ENCODE measurements at places on chromosomes 16 and 17.
A peak's percentile ranks its signal among the peaks of the same experiment; 100 is the strongest.

- no peak for DNase-seq
Measured at GRCh38 chr16:71840052-71840451, 5.7 kb upstream of the ATXN1L start.

GRCh38 chr17:8060274-8060673 is 21.4 kb downstream of the ALOX15B start:
- DNase-seq: peak; percentile 59

- no peak for DNase-seq
Measured at GRCh38 chr17:31357091-31357490, 34.4 kb upstream of the RAB11FIP4 start.

DNA sequence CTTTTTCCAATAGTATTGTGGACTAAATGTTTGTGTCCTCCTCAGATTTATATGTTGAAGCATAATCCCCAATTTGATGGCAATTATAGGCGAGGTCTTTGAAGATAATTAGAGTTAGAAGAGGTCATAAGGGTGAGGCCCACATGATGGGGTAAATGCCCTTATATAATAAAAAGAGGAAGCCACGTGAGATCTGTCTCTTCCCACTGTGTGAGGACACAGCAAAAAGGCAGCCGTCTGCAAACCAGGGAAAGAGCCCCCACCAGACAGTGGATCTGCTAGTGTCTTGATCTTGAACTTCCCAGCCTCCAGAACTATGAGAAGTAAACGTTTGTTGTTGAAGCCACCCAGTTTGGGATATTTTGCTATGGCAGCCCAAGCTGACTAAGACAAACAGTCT is 76.0 kb downstream of the LYRM1 start:
- DNase-seq: no peak

DNA sequence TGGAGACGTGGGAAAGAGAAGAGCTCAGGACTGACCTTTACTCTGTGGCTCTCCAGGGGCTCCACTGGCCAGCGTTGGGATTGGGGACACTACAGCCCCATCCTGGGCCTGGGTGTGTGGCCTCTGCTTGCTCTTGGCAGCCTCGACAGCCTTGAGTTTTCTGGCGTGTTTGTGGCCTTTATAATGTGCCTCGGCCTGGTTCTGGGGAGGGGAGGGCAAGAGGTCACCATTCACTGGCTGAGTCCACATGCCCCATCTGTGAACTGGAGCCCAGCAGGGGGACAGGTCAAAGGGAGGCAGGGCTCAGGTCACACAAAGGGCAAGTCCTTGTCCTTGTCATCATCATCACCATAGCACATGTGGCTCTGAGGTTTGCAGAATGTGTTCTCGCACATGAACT is 11.7 kb downstream of the NKIRAS2 start:
- no peak for DNase-seq

DNA sequence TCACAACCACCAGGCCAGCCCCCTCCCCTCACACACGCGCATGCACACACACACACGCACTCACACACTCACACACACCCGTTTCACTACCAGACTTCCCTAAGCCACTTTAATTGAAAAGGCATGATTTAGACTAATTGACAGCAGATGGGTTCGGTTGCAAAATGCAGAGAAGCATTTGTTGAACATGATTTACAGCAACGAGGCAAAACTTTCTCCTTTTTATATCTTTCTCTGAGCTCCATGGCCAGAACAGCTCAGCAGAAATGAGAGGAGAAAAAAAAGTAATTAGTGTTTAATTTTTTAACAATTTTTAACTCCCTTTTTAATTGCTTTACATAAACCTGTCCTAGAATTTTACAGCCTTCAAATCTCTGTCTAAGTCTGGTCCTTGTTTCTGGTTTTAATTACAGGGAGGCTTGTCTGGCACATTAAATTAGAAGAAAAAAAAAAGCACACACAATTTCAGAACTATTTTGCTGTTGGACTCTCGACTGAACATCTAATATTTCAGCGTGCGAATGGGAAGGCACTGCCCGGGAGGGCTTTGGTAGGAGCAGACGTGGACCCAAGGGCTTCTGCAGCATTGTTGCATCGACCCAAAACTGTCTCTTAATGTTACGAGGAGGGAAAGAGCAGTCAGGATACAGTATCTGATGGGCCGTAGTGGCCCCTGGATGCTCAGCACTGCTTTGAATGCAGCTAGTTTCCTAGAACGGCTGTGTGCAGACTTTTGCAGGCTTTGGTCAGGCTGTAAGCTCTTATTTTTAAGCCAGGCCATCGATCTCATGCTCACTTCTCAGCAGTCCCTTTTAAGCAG is 255.9 kb downstream of the SOX9 start:
- DNase-seq: no peak

GRCh38 chr16:4743226-4743878 is 9.0 kb downstream of the DNAAF8 start:
- no peak for DNase-seq

DNA sequence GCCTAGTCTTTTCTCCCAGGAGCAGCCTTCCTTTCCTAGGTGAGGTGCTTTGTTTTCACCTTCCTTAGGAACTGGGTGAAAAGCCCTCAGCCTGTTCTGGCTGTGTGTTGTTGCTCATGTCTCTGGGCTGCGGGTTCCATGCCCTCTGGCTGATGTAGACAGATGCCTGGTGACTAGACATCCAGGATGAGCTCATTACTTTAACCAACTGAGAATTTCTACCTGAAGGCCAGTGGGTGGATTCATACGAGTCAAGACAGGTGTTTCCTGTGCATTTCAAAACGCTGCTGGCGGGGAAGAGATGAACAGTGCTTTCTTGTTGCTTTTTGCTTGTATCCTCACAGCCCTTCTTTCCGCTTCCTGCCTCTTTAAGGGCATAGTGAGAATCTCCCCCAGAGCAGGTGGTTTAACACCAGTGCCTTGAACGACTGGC is 22.3 kb downstream of the SAP30BP start:
- DNase-seq: no peak

- DNase-seq: no peak
Measured at GRCh38 chr16:58425756-58426494, 33.7 kb downstream of the GINS3 start.

DNA sequence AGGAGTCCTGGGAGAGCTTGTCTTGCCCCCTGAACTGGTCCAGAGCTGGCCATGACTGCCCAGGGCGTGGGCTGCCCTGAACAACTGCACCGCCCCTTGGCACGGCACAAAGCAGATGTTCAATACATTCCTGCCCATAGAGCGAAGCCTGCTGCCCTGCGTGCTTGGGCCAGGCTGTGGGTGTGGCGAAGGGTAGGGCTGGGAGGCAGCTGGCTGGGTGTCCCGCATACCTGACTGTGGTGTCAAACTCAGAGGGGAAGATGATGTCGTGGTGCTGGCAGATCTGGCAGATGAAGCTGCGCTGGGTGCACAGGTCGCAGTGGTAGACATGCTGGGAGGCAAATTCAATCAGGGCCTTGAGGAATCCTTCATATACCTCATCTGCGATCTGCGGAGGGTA is 124.2 kb upstream of the SMURF2 start:
- DNase-seq: no peak

DNA sequence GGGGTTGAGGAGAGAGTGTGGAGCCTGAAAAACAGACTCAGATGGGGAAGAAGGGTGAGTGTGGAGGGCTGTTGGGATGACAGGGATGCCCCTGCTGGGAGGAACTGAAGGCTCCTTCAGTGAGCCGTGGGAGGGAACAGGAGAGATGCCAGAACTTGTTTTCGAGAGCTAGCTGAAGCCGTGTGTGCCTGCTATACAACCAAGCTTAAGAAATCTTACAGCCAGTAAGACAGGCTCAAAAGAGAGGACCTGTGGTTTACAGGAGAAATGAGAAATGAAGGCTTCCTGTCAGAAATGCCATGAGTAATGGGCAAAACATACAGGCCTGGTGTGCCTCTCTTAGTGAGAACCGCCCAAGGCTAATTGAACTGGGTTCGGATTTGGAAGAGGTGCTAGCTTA is 99.6 kb downstream of the SPACA3 start:
- no peak for DNase-seq

Measured in SW 1271 (cell line).